ENCODE measurements at places on chromosomes 7 and 10.

- DNase-seq, result no peak
Measured at GRCh38 chr7:133744451-133744850, 382.7 kb upstream of the LRGUK start.

DNA sequence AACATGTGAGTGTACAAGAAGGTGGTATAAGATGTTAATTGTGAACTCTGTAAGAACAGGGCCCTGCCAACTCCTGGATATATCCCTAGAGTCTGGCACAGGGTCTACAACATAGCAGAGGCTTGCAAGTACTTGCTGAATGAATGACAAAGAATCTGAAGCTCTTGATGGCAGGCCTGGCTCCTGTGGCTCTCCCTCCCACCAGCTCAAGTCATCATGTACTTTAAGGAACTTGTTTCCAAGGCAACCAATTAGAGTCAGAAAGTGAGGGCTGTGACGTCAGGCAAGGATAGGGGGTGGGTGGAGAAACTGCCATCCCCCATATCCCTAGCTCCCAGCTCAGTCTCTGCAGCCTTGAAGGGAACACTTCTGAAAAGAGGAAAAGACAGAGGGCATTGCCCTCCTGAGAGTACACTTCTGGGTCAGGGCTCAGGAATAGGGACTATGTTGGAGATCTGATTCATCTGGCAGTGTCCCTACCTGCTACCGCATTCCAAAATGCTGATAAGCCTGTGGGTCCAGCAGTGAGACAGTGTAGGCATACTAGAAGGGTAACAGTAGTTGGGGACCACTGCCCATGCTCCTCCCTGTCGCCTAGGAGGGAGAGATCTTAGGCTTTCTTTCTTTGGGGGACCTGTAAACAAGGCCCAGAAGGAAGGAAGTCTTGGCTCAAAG is 34.6 kb upstream of the BTRC start:
- no peak for DNase-seq

- no peak for DNase-seq
Measured at GRCh38 chr7:16758631-16759611, 5.4 kb downstream of the TSPAN13 start.

DNA sequence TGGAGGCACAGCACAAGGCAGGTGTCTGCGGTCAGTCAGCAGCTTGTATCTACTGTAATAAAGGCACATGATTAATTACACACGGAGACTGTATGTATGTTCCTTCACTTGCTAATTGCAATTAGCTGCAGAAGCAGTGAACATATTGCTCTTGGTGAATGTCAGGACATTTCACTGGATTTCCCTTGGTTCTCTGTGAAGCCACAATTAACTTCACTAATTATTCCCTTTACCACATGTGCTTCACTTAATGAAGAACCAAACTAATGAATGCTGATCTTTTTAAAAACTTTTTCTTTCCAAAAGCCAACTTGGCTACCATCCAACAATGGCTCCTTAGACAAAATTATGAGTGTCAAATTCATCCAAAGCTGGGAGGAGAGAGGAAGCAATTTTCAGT is 290.7 kb downstream of the ADRA2A start:
- DNase-seq, result no peak

DNA sequence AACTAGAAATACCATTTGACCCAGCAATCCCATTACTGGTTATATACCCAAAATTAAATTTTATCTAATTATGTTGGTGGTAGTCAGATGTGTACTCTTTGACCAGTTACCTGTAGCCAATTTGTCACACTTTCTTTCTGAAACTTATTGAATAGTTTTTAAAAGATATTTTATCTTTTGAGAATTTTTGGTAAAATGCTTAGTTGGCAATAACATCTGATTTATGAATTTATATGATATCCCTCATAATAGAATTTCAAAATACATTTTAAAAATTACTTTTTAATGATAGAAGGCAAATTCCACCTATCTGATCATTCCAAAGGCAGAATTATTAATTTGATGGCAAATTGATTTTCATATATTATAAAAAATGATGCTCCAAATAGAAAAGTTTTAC is 569.3 kb downstream of the ATRNL1 start:
- DNase-seq, result no peak

DNA sequence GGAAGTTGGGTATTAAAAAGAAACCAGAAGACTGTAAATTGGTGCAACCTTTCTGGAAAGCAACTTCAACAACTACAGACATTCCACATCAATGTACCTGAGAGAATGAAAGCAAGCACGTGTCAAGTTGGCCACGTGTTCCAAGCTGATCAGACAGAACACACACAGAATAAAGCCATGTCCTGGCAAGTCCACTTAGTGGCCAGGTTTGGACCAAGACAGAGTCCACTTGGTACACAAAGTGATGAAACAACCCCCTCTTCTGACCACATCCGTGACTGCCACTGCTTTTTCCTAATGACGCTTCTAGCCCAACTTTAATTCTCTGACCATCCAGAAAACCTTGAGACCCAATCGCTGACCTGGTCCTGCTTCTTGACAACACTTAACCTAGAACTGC is 109.4 kb downstream of the ABLIM1 start:
- no peak for DNase-seq

- DNase-seq, result no peak
Measured at GRCh38 chr7:132489776-132490237, 86.5 kb downstream of the PLXNA4 start.

GRCh38 chr10:84054743-84055142 is 84.6 kb upstream of the GHITM start:
- DNase-seq, result no peak

GRCh38 chr7:1260244-1260635 is 27.6 kb downstream of the UNCX start:
- DNase-seq, result no peak

DNA sequence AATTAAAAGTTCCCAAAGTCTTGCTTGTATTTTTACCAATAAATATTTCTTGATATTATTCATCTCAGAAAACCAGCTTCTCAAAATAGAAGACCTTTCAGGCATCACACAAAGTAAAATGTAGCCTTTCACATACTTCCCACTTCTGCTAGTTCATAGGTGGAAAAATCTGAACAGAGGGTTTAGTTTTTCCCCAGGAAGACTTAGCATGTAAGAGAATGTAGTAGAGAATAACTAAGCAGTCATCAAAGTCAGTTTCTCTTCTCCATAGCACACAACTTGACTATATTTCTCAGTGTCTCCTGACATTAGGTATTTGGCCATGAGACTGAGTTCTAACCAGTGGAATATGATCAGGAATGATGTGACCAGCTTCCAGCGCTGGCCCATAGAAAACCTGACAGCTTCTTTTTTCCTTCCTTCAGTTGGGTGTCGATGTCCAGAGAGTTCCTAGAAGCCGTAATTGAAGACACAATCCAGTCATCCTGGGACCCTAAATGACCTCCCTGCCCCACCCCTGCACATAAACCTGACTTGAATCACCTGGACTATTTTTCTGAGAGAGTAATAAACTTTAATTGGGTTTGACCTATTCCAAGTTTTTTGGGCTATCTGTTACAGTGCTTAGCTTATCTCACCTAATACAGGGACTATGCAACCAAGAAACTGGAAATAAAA is 67.5 kb upstream of the WNT16 start:
- DNase-seq, result no peak

DNA sequence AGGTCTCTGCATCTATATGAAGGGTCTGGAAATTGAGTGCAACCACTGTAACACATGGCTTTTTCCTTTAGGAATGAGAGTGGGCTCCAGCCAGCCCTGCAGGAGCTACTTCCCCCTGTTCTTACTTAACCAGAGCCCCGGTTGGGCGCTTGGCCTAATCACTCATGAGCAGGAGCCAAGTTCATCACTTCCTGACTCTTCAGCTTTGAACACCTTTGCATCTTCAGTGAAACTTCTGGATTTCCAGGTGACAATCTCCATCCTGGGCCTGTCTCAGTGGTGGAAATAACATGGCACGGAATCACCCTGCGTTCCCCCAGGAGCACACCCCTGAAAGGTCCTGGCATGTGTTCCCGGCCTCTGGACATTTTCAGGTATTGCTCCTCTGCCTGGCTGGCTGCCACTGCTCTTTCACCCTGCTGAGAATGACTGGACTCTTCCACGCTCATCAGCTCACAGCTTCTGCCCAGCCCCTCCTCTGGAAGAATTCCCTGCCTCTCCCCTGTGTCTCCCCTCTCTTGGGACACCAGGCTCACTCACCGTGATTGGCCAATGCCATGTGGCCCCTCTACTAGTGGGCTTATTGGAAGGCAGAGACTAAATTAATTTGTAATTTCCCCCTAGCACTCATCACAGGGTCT is 229.1 kb upstream of the GRB10 start:
- no peak for DNase-seq

- peak; percentile 33 for DNase-seq
Measured at GRCh38 chr10:3068201-3068967, 1.0 kb downstream of the PFKP start.

DNA sequence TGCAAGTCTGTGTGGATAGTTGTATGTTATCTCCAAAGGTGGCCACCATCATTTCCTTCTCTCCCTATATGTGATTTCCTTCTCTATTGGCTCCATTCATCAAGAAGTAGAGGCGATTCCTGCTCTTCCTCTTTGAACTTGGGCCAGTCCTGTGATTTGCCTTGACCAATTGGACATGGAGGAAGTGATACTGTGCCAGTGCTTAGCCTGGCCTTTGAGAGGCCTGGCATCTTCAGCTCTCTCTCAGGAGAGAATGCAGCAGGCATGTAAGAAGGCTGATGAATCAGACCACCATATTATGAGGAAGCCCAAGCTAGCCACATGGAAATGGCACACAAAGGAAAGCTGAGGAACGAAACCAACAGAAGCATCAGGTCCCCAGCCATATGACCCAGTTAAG is 195.0 kb upstream of the SVIL start:
- no peak for DNase-seq
